ENCODE measurements at places on chromosomes 13 and 19.

- DNase-seq, result no peak
Observed at GRCh38 chr19:14779151-14779550, 791 bp upstream of the ADGRE2 start.

DNA sequence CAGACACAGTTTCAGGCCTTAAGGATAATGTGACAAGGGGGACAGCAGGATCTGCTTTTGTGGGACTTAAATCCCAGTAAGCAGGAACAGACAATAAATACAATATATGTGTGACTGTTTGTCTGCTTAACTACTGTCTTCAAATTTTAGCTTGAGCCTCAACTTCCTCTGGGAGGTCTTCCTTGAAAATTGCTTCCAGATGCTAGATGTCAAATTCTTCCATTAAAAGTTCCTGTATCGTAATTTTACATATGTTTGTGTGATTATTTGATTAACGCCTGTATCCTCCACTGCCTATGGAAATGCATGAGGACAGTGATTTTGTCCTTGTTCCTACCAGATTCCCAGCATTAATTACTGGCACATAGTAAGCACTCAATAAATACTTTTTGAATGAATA, 385.5 kb downstream of the NDFIP2 start:
- DNase-seq, result no peak

DNA sequence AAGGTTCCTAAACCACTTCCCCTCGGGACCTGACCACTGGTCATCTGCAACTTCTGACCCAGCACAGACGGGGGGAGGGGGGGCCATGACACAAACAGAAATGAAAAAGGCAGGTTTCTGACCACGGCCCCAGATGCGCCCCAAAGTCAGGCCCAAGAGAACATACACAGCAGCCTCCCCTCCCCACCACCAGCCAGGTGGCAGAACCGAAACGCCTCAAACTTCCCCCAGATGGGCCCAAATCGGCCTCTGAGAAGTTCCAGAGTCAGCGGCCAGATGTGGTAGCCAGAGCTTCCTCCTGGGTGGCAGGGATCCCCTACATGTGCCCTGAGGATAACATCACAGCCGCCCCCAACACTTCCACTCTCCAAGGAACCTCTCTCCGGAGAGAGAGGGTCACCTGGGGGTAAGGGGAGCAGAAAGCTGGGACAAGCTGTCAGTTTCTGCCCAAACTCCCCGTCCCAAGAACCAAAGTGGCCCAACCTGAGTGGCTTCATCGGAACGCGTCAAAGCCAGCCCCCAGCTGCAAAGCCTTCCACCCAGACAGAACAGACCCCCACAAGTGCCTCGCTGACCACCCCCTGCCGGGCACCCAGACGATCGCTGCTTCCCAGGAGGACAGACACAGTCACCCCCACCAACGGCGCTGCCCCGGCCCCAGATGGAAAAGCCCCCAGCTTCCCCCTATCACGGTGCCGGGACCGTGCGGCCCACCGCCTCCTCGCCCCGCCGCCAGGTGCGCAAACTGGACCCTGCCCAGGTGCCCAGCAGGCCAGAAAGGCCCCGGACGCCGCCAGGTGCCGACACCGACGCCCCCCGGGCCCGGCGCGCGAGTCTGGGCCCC, 800 bp downstream of the ELL start:
- DNase-seq, result no peak

DNA sequence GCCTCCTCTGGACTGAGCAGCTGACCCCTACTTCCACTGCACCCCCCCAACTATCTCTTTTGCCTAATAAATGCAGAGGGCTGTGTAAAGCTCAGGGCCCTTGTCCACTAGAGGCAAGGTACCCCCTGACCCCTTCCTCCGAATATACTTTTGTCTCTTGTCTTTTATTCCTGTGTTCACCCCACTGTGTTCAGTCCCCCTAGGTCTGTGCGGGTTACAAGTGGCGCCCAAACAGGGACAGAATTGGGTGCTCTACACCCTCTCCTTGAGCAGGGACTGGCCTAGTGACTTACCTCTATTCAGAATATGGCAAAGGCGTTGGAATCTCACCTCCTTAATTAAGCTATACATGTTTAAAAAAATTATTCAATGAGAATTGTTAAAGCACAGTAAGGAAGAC, 15.0 kb downstream of the ZNF350 start:
- no peak for DNase-seq

DNA sequence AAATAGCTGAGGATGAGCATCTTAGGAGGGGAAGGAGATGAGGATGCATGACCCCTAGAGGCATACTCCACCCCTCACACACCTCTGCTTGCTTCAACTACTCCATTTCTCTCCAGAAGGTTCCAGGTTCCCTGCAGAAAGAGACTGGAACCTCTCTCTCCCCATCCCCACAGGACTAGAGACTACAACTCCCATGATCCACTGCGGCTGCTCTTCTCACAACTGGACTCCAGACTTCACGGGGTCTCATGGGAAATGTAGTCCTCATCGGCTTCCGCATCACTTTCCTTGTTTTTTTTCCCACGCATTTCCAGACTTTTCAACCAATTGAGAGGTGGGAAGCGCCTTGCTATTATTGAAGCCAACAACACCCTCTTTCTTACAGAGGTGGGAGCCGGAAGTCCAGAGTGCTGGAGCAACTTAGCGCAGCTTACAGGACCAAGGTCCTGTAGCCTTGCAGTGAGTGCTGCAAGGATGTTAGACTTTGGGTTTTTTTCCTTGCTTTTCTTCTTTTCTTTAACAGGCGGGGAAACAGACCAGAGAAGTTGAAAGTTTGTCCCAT, 13.9 kb upstream of the CACNG6 start:
- no peak for DNase-seq

Measured in GM12892 (cell line).